ENCODE measurements at places on chromosomes 6 and 20.
A peak's percentile ranks its signal among the peaks of the same experiment; 100 is the strongest.

DNA sequence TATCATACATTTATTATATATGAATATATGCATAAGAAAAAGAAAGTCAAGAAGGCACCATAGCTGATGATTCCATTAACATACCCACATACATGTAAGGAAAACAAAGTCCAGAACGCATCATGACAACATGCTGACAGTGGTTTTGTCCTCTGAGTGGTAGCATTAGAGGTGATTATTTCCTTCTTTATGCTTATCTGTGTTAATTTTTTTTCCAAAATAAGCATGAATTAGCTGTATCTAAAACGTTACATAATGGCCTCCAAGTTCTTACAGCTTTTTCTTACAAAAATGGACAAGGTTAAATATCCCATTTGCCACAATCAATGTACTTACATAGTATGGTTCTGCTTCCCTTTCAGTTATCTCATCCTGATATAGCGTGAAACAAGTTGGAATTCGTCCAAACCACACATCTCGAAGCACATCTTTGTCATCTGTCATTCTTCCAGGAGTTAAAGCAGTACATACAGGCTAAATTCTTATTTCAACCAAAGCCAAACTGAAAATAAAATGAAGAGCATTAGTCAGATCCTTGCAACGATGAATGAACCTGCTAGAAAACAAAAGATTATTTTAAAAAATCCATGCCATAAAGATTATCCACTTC lies 9.7 kb downstream of the ATG5 start:
- DNase-seq: peak; percentile 46

- peak; percentile 78 for DNase-seq
Observed at GRCh38 chr6:132530293-132530974, 7.6 kb upstream of the TAAR9 start.

DNA sequence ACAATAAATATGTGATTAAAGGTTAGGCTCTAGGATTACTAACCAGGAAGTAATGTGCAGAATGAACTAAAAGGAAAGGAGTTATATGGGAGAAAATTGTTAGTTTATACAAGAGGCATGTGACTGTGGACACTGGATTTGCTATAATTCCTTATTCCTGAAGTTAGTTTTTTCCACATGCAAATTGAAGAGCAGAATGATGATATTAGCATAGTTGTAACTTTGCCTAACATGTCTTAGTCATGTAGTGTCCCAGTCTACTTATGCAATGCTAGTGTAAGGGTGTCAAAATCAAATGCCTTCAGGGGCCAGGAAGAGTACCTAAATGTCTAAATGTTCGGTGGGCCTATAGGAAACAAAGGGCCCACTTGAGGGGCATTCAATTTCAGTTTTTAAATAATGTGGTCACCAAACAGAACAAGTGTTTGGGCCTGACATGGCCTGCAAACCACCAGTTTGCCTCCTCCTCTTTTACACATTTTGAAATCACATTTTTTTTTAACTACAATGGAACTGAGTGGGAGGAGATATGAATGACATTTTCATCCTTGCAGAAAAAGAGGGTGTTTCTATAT lies 28.0 kb upstream of the CEP85L start:
- DNase-seq: peak; percentile 64

DNA sequence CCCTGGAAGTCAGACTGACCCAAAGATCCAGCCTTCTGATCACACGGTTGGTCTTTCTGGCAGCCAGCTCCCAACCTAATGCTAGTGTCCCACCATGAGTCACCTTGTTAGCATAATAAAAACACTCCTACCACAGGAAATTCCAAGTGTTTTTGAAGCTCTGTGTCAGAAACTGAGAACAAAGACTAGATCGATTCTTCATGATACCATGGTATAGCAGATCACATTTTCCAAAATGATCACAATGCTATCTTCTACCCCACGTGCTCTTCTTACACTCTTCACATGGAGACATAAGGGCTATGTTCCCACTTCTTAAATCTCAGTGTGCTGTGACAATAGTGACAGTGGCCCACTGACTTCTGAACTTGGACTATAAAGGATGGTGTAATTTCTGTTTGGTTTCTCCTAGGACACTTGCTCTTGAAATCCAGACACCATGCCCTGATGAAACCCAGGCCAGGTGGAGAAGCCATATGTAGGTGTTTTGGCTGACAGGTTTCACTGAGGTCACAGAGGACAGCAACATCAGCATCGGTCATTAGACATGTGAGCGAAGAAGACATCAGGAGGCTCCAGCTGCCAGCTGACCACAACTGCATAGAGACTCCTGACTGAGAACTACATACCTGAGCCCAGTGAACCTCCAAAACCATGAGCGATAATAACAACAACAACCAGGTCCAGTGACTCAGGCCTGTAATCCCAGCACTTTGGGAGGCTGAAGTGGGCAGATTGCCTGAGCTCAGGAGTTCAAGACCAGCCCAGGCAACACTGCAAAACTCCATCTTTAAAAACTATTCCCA lies 57.5 kb downstream of the MKKS start:
- DNase-seq: no peak

- peak; percentile 1 for DNase-seq
Observed at GRCh38 chr6:81331526-81331925, 421.0 kb downstream of the TENT5A start.

Measured in MCF 10A (cell line).